ENCODE measurements at places on chromosomes 13 and 19.

GRCh38 chr13:19663416-19663979, 30.0 kb downstream of the MPHOSPH8 start:
- DNase-seq = no peak

DNA sequence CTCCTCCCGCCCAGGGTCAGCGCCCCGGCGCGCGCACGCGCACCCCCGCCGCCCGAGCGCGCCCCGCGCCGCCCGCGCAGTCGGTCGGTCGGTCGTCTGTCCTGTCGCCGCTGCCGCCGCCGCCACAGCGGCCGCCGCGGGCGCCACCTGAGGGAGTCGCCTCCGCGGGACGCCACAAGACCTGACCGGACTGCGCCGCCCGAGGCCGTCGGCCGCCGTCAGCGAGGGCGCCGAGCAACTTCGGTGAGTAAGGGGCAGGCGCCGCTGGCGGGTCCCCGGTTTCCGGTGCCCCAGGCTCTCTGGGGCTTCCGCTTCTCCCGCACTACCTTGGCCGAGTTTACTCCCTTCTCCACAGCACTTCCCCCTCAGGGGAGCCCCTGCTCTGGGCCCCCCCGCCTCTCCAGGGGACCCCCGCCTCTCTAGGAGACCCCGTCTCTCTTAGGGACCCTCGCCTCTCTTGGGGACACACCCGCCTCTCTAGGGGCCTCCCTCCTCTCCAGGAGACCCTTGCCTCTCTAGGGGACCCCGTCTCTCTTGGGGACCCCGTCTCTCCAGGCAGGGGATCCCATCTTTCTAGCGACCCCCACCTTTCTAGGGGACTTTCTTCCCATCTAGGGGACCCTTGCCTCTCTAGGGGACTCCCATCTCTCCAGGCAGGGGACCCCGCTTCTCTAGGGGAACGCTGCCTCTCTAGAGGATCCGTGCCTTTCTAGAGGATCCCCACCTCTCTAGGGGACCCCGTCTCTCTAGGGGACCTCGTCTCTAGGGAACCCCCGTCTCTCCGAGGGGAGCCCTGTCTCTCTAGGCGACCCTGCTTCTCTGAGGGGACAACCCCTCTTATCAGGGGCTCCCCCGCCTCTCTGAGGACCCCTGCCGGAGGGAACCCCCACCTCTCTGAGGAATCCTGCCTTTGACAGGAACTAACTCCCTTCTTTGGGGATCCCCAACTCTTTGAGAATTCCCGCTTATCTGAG, 19.3 kb upstream of the GATAD2A start:
- no peak for DNase-seq

GRCh38 chr19:57403737-57404563, 7.0 kb upstream of the ZNF17 start:
- DNase-seq = no peak

DNA sequence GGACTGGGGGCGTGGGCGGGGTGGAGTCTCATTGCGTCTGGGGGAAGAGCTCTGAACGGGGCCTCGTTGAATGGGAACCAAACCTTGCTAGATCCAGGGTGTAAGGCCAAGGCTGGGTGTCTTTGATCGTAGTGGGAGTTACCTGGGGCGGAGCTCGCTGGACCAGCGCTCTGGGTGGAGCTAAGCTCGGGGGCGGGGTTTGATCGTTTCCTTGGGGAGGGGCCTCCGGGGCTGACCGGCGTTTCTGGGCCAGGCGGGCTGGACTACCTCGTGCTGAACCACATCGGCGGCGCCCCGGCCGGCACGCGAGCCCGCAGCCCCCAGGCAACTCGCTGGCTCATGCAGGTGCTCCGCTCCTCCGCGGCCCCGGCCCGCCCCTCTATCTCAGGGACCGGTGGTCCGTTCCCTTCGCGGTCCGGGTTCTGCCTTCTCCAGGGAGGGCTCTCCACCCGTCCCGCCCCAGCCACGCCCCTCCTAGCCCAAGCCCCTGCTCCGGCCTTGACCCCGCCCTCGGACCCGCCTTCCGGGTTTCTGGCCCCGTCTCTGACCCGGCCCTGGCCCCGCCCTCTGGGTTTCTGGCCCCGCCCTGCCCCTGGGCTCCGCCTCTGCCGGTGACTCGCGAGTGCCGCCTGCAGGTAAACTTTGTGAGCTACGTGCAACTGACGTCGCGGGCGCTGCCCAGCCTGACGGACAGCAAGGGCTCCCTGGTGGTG, 3.3 kb upstream of the RPL36 start:
- peak; percentile 73 for DNase-seq

- DNase-seq = no peak
Observed at GRCh38 chr19:9917321-9917720, 19.0 kb downstream of the OLFM2 start.

DNA sequence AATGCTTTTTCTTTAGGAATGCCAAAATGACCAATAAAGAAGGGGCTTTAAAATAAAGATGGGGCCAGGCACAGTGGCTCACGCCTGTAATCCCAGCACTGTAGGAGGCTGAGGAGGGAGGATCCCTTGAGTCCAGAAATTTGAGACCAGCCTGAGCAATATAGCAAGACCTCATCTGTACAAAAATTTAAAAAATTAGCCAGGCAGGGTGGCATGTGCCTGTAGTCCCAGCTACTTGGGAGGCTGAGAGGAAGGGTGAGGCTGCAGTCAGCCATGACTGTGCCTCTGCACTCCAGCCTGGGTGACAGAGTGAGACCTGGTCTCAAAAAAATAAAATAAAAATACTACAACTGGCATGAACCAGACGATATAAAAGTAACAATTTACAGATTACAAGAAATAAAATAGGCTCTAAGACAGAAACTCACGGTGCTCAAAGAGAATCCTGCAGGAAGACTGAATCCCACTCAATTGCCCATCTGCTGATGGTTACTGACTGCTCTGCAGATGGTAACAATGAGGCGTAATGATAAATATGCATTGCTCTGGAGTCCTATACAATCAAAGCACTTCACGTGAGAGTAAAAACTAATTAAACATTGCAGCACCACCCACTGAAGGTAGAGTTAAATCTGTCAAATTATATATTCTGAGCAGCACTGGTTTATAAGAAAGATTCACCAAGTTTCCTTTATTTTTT, 93.2 kb downstream of the LHFPL6 start:
- DNase-seq = no peak

GRCh38 chr19:17606590-17607185, 51.2 kb downstream of the COLGALT1 start:
- DNase-seq = no peak

GRCh38 chr13:79352107-79352506, 53.9 kb downstream of the RBM26 start:
- DNase-seq = no peak

DNA sequence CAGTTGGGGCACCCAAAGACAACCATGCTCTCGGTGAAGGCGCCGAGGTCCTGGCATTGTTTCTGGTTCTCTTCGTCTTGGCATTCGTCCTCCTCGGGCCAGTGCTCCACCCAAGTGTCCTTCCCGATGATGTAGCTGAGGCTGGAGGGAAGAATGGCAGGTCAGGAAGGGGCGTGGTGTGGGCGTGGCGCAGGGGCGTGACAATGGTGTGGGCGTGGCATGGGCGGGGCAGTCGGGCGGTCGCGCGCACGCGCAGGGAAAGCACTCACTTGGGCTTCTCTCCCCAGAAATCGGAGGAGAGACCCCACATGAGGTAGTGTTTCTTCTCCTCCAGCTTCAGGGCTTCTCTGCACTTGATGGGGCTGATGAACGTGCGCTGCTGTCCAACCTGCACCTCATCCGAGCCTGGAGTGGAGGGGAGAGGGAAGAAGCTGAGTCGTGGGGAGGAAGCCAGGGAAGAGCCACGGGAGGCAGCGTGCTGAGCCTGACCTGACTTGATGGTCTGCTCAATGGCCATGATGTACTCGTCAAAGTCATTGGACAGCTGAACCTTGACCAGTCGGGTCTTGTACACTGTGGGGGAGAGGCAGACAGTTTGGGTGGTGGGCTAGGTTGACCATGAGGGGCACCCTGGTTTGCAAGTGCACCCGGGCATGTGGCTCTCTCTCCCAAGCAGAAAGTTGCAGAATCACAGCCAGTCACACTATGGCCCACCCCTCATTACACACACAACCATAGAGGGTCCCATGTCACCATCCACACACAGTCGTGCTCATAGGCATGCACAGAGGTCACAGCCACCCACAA, 8.1 kb upstream of the TNFSF14 start:
- DNase-seq = no peak

DNA sequence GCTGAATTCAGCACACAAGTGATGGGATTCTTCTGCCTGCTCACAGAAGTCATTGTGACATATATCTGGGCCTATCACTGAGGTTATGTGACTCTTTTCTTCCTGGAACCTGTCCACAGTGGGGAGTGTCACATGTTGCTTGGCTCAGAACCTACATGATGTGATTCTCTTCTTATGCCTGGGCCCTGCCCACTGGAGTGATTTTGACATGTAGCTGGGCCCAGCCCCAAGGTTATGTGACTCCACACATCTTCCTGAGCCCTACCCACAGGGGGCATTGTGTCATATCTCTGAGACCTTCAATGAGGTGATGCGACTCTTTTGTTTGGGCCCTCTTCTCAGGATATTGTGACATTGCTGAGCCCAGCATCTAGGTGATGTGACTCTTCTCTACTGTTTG, 17.4 kb upstream of the ZNF429 start:
- no peak for DNase-seq
